ENCODE measurements at places on chromosomes 7 and 10.

DNA sequence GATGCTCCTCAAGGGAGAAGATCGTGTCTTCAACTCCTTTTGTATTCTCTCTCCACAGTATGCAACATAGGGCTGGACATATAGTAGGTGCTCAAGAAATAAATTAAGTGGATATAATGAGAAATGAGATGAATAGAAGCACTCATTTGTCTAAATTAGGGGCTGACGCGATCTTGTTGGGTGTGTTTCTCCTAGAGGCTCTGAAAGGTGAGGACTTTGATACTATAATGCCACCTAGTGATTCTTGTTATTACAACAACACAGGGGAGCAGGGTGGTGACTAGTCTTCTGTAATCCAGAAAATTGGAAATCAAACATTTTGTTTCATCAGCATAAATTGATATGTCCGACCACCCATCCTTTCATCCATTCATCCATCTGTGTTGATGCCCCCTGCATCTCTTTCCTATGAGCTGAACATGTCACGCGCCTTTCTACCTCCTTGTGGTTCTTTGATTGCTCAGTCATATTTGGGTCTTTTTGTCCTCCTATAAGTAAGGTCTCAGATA lies 3.5 kb upstream of the CFAP58 start:
- DNase-seq, result peak; percentile 88

DNA sequence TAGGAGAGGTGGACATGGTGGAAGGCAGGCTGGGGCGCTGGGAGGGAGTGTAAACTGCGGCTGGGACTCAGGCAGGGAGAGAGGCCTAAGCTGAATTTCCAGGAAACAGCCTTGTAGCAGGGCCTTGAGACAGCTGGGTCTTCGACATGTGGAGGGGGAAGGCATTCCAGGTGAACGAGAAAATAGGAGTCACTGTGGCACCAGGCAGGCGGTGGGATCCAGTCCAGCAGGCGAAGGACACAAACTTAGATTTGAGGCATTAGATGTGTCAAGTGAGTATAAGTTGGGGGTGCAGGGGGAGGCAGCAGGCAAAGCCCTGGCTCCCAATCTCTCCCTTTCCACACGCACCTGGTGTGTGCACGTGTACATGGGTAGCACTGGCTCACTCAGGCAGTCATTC lies 105.3 kb downstream of the PTPN20 start:
- no peak for DNase-seq

- DNase-seq, result peak; percentile 48
These were observed 4.9 kb downstream of the DLX5 start for GRCh38 chr7:97019710-97020225.

GRCh38 chr10:6348096-6348874 lies 145.6 kb downstream of the PFKFB3 start:
- DNase-seq, result no peak

- DNase-seq, result no peak
These were observed 164.7 kb downstream of the ZMYND11 start for GRCh38 chr10:299969-300368.

- DNase-seq, result no peak
These were observed 42.9 kb downstream of the PAX2 start for GRCh38 chr10:100788002-100788903.

GRCh38 chr10:125531465-125531864 lies 151.5 kb downstream of the TEX36 start:
- peak; percentile 87 for DNase-seq

DNA sequence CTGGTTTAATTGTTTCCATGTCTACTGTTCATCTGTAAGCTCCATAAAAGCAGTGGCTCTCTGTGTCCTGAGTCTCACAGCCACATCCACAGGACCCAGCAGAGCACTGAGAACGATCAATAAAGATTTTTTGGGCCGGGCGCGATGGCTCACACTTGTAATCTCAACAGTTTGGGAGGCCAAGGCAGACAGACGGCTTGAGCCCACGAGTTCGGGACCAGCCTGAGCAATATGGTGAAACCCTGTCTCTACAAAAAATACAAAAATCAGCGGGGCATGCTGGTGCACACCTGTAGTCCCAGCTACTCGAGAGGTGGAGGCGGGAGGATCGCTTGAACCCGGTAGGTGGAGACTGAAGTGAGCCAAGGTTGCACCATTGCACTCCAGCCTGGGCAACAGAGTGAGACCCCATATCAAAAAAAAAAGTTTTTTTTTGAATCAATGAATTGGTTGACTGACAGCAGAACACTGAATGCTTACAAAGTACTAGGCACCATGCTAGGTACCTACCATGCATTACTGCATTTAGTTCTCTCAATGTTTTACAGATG lies 4.5 kb downstream of the SLC37A3 start:
- DNase-seq, result no peak

DNA sequence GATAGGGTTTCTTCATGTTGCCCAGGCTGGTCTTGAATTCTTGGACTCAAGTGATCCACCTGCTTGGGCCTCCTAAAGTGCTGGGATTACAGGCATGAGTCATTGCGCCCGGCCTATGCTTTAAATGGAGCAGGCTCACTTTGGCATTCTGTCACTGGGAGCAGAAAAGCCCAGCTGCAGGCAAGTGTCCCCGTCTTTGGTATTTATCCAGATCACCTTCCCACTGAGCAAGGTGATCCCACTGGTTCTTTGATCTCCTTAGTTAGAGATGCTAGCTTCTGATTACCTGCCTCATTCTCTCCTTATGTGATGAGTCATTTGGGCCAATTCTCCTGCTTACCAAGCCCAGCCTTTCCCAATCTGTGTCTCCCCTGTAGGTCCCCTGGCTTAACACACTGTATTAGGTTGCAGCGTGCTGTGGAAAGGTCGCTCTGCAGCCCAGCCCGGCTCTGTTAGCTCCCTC lies 39.3 kb downstream of the SPDYE5 start:
- DNase-seq, result no peak

GRCh38 chr7:154409703-154410311 lies 357.6 kb downstream of the DPP6 start:
- DNase-seq, result peak; percentile 87

DNA sequence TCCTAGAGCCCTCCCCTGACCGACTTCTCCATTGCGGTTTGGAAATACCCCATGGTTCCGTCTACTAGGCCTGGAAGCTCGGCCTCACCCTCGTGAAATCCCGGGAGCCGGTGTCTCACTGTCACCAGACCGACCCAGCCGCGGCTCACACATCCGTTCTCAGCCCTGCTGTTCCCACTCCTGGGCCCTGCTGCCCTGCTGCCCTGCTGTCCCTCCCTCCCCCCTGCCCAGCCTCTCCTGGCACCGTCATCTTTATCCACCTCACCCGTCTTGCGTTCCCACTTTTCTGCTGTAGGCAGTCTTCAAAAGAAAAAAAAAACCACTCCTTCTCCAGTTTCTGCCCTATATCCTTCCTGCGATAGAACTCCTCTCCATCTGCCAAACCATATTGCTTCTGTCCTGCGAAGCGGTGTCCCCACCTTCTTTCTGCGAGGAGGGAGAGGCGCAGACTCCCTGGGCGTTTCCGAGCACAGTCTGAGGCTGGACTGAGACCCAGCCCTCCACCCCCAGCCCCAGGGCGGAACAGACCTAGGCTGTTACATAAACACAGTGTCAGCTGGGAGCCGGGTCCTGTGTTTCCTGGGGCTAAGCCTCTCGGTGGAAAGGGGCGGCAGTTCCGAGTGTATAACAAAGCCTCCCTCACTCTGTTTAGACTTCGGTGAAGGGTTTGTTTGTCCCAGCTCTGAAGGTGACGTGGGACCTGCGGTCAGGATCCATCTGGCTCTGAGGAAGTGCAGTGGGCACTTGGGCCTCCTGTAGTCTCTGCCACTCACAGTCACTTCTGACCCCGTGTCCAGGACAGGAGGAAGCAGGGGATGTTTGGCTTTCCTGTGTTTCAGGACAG lies 2.8 kb downstream of the AGAP3 start:
- DNase-seq, result peak; percentile 80

- no peak for DNase-seq
These were observed 21.6 kb downstream of the LIPJ start for GRCh38 chr10:88608052-88608732.

- no peak for DNase-seq
These were observed 45.1 kb upstream of the INHBA start for GRCh38 chr7:41747961-41748360.

DNA sequence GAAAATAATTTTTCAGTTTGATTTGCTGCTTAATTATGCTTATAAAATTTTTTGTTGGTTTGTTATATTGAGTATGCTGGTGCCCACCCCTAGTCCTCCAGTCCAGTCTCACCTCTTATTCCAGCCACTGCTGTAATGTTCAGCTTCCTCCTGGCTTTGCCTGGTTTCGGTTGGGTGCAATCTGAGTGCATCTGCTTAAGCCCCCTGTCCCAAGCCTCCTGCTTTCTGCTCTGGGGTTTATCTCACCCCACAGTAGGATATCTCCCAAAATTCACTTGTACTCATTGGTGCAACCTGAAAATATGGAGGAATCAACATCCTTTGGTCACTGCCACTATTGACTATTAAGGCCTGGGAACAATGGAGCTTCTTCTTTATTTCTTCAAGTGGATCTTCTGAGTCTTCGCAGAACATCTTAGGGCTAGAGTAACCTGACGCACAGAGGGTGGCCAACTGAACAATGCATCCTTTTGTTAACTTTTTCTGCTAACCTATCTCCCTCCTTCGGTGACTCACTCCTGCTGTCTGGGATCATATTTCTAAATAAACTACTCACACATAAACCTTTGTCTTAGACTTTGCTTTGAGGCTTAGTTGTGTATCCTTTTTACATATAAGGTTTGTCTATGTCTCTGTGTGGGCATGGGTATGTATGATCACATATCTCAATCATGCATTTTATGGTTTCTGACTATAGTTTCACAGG lies 19.1 kb upstream of the SOSTDC1 start:
- no peak for DNase-seq

DNA sequence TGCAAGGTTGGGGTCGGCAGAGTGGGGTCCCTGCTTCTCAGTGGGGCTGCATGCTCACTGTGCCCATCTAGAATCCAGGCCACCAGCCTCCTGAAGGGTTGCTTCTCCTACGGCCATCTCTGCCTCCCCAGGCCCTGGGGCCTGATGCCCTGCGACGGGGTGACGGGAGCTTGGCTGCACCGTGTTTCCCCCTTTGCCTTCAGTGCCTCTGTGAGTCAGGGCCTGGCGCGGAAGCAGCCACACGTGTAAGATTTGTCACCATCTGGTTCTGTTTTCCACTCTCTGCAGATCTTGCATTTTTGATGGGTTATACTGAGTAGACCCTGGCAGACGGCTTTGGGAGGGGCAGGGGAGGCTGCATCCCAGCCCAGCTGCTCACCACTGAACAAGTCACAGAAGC lies 7.2 kb downstream of the ADAMTS14 start:
- DNase-seq, result peak; percentile 87

- DNase-seq, result peak; percentile 47
These were observed 66.7 kb upstream of the FAM20C start for GRCh38 chr7:125661-126060.

DNA sequence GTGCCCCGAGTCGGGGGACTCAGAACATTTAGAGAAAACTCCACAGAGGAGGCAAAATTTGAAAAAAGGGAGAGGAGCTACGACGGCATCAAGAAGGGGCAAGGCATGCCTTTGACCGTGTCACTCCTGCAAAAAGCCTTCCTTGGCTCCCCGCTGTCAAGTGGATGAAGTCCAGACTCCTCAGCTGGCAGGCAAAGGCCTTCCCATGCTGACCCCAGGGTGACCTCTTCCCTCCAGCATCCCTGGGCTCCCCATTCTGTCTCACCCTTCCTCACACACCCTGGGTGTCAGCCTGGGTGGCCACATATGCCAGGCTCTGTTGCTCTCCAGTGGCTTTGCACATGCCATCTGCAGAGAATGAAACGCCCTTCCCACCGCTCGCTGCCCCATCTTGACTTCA lies 88.4 kb upstream of the ZMIZ1 start:
- DNase-seq, result no peak

DNA sequence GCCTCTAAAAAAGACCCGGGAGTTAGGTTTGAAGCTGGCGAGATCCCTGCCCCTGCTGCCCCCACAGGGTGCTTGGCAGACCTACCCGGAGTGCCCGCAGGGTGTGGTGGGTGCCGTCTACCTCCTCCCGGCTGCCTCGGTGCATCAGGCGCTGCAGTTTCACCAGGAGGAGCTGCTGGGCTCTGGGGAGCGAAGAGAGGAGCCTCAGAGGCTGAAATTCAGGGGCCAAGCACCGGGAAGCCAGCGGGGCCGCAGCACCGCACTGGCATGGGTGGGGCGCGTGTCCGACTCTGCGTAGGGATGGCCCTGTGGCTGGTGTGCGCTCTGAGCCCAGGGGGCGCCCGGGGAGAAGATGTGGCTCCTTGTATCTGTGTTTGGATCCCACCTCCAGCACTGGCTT lies 74.3 kb upstream of the GNA12 start:
- no peak for DNase-seq

DNA sequence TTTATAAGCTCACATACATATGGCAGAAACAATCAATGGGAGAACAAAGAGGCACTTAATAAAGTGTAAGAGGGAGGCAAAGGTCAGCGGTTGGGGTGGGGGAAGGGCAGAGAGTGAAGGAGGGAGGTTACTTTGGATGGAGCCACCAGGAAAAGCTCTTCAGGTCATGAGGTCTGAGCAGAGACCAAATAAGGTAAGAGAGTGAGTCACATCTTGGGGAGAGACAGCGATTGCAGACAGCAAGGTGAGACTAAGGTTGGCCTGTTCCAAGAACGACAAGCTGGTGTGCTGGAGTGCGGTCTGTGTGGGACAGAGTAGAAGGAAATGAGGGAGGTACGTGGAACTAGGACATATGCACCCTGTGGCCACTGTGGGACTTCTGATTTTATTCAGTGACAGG lies 74.3 kb upstream of the TOMM7 start:
- no peak for DNase-seq

DNA sequence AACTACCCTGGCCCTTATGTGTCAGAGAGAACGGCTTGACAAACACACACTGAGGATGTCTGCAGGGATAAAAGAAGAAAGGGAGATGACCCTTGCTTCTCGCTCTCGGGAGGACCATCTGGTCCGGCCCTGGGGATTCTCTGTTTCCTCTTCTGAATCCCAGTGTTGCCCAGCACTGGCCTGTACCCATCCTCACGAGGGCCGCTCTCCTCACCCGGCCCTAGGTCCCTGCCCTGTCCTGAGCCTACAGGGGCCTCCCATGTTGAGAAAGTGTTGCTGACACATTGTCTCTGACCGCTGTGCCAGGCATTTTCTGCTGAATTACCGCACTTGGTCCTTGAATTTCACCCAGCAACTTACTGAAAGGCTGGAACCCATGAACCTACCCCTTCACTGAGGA lies 171.9 kb upstream of the LANCL2 start:
- no peak for DNase-seq

DNA sequence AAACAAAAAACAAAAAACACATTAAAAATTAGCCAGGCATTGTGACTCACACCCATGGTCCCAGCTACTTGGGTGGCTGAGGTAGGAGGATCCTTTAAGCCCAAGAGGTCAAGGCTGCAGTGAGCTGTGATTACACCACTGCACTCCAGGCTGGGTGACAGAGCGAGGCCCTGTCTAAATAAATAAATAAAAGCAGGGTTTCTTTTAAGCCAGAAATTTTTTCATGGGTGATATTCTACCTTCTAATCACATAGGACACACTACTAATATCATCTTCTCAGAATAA lies 14.2 kb upstream of the SVIL start:
- no peak for DNase-seq
